ENCODE measurements at places on chromosomes 12 and 14.

GRCh38 chr14:95495076-95495475, 21.4 kb downstream of the SYNE3 start:
- DNase-seq, result no peak

DNA sequence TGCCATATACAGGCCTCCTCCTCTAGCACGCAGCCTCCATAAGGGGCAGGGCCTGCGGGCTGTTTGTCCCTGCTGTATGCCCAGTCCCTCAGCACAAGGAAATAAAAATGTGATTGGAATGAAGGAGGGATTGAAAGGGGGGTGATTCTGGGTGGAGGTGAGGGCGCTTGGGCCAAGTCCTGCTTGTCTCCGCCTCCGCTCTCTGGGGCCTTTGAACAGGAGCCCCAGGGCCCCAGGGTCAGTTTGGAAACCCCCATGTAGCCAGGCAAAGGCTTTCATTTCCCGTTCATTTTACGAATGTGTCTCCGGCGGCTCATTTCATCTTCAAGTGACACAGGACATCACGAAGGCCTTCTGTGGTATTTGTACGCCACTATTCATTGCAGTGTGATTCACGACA, 4.5 kb upstream of the CACNA2D4 start:
- DNase-seq, result peak; percentile 11

DNA sequence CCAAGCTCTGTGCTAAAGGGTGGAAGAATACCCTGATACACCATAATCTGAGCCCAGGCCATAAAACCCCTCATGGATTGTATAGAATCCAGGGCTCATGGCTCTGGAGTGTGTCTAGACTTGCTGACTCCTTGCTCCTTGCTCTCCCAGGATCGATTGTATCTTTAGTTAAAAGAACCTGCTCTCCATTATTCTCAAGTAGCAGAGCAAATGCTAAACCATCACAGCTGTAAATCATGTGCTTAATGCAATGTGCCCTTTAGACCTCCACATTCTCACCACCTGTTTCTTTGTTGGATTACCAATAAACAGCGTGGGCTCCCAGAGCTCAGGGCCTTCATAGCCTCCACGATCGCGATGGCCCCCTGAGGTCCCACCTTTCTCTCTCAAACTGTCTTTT, 411.6 kb upstream of the FBXO33 start:
- no peak for DNase-seq

GRCh38 chr14:21476523-21476924, 235 bp downstream of the RAB2B start:
- DNase-seq, result no peak

DNA sequence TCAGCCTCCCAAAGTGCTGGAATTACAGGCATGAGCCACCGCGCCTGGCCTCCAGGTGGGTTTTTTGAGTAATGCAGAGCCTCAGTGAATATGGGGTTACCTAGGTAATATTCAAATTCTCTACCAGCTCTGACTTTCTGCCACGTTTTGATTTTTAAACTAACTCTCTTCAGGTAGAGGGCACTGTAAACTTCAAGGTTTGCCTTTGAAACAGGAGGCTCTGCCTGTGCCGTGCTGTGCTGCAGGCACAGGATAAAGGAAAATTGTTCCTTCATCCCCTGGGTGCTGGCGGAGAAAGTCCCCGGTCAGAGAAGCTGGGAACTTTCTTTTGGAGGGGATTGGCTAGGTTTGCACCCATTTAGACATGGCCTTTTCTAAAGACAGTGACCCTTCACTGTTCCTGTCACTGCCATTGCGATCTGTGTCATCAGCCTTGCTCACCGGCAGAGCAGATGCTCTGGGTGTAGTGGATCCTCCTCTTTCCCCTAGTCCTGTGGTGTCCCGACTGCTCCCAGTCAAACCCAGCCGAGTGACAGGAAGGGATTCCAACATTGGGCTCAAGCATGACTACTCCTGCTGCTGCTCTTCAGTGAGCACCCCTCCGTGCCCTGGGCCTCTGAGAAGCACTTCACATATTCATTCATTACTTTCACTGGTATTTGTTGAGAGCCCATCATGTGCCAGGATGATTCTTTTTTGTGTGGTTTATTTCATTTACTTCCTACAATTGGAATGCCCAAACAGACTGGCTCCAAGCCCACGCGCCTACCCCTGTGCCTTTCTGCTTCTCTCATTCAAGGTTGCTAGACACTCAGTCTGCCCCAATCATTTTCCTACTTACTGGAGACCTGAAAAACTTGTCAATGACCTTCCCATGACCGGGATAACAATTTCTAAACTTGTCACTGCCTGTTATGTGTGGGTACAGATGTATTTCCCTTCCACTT, 103.6 kb downstream of the TMEM30B start:
- DNase-seq, result no peak

DNA sequence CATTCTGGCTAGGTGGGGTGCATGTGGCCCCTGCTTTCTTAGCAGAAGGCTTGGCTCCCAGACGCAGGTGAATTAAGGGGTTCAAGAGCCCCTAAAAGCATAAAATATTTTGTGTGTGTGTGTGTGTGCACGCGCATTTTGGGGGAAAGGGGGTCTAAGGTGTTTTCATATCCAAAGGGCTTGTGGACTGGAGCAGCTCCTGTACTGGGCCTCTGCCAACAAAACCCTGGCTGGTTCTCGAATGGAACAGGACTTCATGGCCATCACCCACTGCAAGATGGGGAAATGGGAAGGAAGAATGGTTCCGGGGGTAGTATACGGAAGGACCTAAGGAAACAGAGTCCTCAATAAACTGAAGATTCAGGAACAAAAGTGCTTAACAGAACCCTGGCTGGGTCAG, 3.9 kb upstream of the ATN1 start:
- DNase-seq, result no peak

DNA sequence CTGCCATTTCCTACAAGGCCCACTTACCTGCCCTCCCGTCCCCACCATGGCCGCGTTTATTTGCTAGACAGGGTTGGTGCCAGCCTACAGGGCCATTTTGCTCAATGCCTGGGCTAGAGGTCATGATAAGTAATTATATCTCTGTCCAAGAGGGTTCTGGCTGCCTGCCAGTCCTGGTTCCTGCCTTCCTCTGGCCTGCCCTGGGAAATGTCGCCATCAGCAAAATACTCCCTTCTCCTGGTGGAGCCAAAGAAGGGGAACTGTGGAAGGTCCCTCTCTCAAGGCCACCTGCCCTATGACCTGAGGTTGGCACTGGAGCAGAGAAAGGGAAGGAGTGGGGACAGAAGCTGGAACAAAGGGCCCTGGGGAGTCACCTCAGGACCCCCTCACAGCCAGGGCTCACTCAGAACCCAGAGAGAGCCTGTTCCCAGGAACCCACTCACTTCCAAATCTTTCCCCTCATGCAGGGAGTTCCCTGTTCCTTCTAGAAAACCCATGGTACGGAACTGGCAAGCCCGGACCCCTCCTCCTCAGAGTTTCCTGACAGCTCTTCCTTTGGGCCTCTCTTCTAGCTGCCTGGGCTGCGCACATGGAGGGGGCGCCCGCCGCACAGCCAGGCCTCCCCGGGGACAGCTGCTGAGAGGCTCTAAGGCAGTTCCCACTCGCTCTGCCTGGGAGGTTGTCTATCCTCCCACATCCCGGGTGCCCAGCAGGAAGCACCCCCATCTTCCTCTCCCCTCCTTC, 280.5 kb downstream of the DPF3 start:
- no peak for DNase-seq

DNA sequence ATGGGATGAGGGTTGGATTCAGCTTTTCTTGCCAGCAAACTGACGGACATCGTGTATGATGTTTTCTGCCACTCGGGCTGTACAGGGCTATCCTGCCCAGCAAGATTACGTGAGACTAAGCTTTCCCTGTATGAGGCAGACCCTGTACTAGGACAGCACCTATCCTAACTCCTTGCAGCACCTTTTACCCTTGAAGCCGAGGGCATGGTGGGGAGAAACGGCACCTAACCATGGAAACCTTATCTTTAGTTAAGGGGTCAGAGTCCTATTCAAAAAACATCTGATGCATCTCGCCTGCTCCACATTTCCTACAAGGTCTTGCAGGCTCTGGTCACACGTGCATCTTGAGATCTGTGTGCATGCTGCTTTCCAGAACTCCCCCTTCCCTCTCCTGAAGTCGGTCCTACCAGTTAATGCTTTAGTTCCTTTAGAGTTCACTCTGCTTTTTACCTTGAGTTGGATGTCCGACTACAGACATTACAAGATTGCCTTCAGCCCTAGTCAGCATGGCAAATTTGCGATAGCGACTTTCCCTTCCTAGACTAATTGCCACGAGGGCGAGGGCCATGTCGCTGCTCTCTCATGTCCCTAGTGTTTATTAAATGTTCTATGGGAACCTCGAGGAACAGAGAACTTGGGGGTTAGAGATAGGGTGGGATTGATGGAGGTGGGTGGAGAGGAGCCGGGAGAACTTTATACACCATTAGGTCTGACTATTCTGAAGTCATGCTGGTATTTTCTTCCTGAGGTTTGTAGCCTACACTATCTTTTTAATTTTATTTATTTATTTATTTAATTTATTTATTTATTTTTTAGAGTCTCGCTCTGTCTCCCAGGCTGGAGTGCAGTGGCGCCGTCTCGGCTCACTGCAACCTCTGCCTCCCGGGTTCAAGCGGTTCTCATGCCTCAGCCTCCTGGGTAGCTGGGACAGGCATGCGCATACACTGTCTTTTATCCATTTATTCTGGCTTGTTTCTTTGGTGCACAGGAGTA, 6.6 kb downstream of the RAN start:
- no peak for DNase-seq

GRCh38 chr12:44674875-44675274, 201.2 kb downstream of the NELL2 start:
- no peak for DNase-seq

DNA sequence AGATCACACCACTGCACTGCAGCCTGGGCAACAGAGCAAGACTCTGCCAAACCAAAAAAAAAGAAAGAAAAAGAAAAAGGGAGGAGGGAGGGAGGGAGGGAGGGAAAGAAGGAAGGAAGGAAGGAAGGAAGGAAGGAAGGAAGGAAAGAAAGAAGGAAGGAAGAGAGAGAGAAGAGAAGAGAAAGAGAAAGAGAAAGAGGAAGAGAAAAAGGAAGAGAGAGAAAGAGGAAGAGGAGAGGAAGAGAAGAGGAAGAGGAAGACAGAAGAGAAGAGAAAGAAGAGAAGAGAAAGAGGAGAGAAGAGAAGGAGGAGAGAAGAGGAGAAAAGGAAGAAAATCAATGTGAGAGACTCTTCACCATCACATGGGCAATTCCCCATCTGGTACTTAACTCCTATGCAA, 57.6 kb upstream of the CRACR2A start:
- DNase-seq, result no peak

GRCh38 chr12:133106253-133106652, 23.8 kb downstream of the ZNF891 start:
- no peak for DNase-seq

DNA sequence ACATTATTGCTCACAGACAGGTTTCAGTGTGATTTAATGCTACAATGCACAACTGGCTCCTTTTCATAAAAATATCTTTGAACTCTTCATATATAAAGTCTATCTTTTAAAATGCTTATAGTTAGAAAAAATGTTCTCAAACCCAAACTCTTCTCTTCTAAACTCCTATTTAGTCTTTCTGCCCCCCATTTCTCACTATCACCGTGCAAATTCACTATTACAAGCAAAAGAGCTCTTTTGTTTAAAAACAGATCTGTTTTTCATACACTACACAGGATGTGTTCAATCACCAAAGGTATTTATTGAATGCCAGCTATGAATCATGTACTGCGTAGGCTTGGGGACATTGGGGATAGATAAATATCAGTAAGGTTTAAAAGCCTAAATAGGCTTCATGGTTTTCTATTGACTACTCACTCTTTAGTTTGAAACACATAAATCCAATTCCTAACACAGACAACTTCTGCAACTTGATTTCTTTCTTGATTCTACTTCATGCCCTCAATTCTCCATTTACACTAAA, 692.3 kb downstream of the C12orf50 start:
- no peak for DNase-seq

Measured in memory B cell (primary cell).